ENCODE measurements at places on chromosomes 4 and X.

GRCh38 chr4:182448281-182449151 lies 205.3 kb downstream of the TENM3 start:
- DNase-seq, result no peak

DNA sequence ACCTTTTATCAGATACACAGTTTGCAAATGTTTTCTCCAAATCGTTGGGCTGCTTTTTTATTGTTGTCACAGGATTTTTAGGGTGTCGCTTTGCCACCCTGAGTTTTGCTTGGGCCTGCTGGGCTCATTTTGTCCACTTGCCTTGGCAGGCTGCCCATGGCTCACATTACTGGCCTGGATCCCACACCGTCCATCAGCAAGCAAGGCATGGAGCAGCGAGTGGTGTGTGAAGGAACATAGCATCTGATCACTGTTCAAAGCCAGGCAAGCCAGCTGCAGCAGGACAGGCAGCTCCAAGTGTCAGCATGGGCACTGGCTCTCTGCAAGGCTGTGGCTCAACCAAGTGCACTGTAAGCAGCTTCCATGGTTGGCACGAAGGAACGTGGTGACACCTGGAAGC lies 261.4 kb upstream of the TECRL start:
- DNase-seq, result no peak

DNA sequence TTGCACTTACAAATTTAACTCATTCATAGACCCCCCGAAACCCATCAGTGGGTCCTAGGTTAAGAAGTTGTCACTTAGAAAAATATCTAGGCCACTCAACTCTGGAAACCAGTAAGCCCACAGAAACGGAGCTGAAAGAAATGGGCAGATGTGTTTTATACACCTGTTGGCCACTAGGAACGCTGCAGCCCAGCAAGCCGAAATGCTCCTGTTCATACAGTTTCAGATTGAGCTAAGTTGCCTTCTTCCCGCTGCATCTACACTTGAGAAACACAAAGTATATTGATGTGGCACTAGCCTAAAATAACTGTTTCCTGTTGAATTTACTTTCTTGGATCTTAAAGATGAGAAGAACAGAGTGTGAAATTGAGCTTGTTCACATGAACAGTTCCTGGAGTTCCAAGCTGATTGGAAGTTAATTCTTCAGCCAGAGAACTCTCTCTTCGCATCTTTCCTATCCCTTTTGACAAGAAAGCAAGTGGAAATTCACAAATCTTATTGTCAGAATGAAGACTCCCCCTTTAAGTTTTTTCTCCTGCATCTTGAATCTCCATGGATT lies 174.1 kb downstream of the RBMX2 start:
- DNase-seq, result no peak

GRCh38 chrX:52608961-52609360 lies 45.7 kb downstream of the SSX7 start:
- no peak for DNase-seq

GRCh38 chr4:26326791-26327190 lies 6.0 kb downstream of the RBPJ start:
- DNase-seq, result no peak

GRCh38 chr4:188092824-188093223 lies 16.6 kb downstream of the TRIML2 start:
- no peak for DNase-seq

DNA sequence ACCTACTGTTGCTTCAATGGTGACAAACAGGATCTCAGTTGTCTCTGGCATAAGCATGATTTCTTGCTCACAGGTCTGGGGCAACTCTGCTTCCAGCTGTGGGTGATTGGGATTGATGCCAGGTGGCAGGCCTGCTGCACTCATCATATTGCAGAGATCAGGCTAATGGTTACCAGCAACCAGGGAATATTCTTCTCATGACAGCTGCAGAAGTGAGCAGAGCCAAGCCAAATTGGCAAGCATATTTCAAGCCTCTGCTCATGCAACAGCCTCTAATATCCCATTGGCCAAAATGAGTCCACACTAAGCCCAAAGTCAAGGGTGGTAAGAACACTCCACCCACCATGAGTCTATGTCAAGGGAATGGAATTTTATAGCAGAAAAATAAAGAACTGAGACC lies 26.7 kb upstream of the TBC1D19 start:
- DNase-seq, result no peak

- DNase-seq, result no peak
These were observed 43.9 kb upstream of the MTMR1 start for GRCh38 chrX:150649096-150649870.

DNA sequence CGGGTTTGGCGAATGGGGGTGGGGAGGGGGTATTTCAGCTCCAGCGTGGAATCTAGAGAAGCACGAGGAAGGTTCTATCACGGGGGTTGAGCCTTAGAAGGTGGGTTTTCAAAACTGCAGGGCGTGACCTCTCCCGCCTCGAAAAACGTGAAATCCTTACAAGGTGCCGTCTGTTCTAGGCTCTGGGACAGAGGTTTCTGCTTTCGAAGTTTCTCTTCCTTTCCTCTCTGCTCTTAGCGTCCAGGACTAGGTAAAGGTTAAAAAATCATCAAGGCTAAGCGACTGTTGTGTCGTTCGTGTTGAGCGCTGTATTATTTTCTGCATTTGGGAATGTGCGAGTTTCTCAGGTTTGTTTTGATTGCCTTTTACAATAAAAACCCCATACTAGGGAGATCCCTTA lies 1.1 kb downstream of the FHL1 start:
- no peak for DNase-seq

- no peak for DNase-seq
These were observed 178.6 kb downstream of the ADAMTS3 start for GRCh38 chr4:72390409-72390808.

DNA sequence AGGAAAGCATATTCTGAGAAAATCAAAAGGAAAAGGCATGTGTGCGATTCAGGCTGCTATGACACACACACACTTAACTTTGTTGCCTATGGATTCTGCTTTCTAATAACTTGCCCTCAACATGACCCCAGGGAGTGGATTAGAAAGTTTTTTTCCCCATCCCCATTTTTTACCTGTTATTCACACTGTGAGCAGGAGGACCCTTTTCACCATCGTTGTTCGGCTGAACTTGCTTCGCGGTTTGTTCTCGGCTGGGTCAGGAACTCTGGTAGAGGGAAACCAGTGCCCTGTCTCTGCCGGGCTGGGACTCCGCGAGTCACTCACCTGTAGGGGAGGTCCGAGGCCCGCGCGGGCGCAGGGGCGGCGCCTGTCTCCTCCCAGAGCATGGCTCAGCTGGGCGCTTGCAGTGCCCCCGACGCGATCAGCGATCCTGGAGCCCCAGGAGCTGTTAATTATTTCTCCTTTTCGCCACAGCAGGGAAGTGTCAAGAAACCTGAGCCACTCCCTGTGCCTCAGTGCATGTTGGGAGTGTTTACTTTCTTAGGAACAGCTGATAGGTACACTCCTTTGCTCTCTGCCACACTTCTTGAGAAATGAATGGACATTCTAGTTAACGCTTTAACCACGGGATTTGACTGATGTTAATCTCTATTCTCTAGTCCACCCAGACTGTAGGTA lies at the start of gene RASSF6:
TSS of gene RASSF6 (minus strand) at position 322 of the 678 bp plus-strand sequence. CDS start 8,641 bp downstream, outside the sequence.
- DNase-seq, result no peak

DNA sequence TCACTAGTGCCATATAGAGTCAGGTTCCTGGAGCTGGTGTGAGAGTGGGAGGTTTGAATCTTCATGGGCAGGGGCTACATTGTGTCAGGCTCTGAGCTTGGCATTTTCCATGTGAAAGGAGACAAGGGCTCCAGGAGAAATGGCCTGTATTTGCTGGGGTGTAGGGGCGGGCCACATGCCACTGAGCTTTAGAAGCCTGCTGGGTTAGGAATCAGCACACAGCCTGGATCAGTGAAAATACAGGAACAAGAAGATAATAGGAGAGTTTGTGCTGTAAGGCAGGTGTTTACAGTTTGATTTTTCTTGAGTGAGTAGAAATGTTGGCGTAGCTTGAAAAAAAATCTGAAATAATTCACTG lies 35.4 kb downstream of the TBC1D14 start:
- DNase-seq, result no peak

DNA sequence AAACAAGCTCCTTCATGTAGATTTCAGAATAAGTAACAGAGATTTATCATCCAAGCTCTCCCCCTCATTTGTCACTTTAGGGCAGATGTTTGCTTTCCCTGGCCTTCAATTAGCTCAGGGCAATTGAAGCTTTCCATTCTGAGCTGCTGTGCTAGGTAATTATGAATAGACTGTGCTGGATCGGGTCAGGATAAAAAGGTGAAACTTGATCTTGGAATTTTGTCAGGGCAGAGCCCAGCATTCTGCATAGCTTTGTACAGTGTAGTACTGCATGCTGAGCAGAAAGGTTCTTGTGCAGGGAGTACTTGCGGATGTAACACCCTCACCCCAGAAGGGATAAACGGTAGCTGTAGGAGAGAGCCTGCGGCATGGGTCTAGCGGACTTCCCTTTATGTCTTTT lies 64.0 kb upstream of the CLDN34 start:
- DNase-seq, result no peak

DNA sequence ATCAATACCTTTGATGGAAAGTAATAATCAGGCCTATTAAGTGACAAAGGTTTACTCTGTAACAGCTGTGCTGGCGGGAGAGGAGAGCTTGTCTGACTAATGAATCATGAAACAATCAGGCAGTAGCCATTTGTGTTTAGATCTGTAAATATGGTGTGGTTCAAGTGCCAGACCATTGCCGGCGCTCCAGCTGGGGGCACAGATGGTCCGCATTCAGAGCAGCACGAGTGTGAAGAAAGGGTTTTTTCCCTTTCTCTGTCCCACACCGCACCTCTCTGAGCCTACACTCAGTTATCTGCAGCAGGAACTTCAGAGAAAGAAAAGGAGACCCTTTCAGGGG lies 111.3 kb upstream of the PAQR3 start:
- no peak for DNase-seq

DNA sequence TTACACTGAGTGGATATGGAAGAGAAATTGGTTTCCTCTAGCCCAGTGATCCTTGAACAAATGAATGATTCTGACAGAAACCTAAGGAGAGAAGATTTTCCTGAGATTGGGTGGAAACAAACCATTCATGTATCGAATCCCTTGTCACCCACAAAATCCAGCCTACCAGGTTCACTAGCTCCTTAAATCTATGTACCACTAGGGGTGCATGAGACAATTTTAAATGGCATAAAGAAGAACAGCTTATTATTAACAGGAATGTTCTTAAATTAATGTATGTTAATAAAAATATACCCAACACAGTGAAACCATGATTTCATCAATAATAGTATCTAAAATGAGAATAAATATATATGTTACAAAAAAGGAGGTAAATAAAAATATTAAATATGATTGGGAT lies 118.4 kb upstream of the LNX1 start:
- no peak for DNase-seq

DNA sequence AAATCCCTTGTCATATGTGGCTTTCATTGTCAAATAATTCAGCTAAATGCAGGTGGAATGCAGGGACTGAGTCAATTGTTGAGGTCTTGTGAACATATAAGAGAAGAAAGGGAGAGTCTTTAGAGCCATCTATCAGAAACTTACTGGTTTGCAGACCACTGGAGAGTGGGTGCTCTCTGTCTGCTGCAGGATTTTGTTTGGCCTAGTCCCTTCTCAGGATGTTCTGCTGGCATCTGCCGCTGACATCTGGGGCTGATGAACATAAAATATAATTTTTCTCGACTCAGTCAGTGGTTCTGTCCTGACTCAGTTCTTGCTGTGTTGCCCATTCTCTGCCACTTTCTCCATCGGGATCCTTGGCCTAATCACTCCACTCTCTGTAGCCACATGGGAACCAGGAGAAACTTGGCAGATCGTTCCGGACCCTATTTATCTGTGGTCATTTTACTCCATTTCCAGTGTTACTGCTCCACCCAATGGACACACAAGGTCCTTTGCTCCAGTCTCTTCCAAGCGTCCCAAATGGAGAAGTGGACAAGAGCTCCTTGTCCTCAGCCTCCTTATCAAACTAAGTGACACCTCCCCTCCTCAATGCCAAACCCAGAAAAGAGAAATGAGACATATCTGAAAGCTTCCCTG lies 436.2 kb downstream of the FAT4 start:
- no peak for DNase-seq

GRCh38 chr4:95742179-95742578 lies 97.7 kb upstream of the PDHA2 start:
- no peak for DNase-seq

DNA sequence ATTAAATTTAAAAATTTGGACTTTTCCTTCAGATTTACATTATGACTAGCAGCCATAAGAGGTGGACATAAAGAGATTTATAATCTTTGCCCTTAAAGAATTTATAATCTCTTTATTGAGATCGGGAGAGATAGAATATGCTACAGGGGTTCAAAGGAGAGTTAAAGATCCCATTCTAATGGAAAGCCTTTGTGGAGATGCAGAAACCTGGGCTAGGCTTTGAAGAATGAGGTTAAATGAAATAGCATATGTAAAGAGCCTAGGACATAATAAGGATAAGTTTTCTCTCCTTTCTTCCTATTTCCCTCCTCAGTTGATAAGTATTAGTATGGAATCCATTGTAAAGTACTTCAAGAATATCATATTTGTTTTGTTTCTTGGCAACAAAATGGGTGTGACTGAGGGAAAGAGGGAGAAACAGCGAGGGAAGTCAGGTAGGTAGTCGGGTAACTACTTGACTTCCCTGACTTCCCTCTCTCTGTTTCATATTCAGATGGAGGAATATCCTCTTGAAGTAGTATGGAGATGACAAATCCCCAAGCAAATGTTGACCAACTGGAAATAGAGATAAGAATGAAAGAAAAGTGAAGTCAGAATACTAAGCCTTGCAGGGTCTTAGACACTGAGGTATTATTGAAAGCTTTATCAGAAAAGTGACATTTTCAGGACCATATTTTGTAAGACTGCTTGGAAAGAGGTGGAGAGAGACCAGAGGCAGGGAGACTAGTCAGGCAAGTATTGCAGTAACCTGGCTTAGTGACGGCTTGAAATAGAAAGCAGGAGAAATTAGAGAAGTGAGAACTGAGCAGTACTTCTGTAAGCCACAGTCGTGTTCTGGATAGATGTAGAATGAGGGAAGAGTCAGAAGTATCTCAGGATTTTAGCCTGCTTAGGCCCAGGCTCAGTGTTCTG lies 82.9 kb downstream of the PDLIM5 start:
- DNase-seq, result no peak

GRCh38 chrX:47283015-47283771 lies 50.4 kb downstream of the USP11 start:
- DNase-seq, result no peak

DNA sequence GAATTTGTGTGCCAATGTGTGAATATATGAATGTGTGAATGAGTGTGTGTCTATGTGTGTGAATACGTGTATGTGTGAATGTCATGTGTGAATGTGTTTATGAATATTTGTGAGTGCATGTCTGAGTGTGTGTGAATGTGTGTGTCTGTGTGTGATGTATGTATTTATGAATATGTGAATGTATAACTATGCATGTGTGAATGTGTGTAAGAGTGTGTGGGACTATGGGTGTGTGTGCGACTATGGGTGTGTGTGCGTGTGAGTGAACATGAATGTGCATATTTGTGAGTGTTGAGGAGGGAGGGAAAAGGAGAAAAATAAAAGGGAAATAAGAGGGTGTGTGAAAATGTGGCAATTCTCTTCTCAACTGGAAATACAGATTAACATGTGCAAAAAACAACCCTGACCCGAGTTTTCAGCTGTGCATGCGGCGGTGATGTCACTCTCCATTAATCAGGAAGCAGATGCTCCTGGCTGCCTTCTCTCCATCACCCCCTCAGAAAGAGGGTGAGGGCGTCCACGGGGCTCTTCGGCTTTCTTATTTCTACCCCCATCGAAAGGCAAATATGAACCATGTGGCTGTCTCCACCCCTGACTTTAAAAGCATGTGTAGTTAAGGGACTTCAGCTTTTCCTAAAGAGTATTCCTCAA lies 219.8 kb downstream of the MAML3 start:
- DNase-seq, result no peak

All from stimulated activated CD8-positive, alpha-beta memory T cell treated with anti-CD3 and anti-CD28 coated beads, Interleukin-7, amount 100 ng/mL, for 4 hours (primary cell).